Hindlimb muscle (tissue), 1 donor: ENCODE measurements at places on chromosomes 3 and 15.

- no peak for DNase-seq
These were observed 1.3 kb upstream of the GATA2 start for GRCh38 chr3:128494367-128494650.

- no peak for DNase-seq
These were observed 4.8 kb downstream of the GNB4 start for GRCh38 chr3:179446501-179446900.

DNA sequence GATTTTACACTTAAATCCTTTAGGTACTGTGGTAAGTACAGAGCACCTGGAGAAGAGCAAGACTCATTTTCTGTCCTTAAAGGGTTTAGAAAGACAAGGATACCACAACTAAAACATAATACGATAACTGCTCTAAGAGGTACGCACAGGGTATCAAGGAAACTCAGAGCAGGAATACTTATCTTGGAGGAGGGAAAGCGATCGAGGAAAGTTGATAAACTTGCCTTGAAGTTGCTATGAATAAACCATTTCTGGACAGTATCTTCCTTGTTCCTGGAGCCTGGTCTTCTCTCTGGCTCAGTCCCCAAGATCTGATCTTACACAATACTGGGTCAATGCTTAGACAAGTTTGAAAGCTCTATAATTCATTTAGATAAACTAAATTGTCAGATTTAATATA lies 17.6 kb upstream of the GATM start:
- DNase-seq: no peak

- no peak for DNase-seq
These were observed 134.4 kb downstream of the MYLK start for GRCh38 chr3:123749711-123750110.

DNA sequence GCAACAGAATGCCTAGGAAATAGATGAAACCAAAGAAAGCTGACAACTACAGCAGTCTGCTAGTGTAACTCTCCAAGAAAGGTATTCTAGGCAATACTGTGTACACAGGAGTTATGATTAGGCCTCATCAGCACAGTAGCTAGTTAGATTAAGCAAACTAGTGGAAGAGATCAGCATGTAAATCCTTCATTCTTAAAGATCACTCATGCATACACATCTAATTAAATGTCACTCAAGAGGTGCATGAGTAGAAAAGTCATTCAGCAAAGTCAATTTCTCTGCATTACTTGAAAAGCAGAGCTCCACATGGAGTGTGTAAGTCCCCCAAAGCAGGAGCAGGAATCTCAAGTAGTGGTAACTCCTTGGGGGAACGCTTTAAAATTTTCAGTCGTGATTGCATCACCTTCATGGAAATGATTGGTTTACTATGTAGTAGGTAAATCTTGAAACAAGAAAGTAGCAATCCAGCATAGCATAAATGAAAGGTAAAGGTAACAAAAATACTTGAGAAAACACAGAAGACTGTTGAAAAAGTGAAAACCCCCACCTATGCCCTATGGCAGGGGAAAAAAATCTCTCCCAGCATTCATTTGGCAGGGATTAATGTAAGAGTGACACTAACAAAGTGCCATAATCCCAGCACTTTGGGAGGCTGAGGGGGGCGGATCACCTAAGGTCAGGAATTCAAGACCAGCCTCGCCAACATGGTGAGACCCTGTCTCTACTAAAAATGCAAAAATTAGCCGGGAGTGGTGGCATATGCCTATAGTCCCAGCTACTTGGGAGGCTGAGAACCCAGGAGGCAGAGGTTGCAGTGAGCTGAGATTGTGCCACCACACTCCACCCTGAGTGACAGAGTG lies 29.4 kb upstream of the PPIB start:
- no peak for DNase-seq

- no peak for DNase-seq
These were observed 19.3 kb upstream of the NRROS start for GRCh38 chr3:196620161-196620604.

- no peak for DNase-seq
These were observed 300.7 kb upstream of the SATB1 start for GRCh38 chr3:18725668-18726407.

- DNase-seq: no peak
These were observed 6.4 kb upstream of the REC114 start for GRCh38 chr15:73436613-73437012.

- no peak for DNase-seq
These were observed 406.2 kb downstream of the MFSD1 start for GRCh38 chr3:159208050-159208449.

DNA sequence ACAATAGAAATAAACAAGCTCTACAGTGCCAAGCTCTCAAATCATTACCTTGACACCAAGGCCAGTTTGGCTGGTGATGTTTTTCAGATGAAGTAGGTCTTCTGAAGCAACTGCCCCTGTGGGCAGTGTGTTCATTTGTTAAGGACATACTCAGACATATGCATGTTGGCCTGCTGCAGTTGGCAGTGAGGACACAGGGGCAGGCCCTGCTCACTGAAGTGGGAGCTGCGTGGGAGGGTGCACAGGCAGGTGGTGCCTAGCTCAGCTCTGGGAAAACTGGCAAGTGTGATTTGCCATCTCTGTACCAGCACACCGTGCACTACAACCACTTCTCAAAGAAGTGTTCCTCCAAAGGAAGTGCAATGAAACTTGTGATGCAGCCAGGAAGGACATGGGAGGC lies 28.5 kb upstream of the SNRK start:
- no peak for DNase-seq

GRCh38 chr3:32374788-32375595 lies 16.7 kb upstream of the CMTM7 start:
- DNase-seq: peak; percentile 73

DNA sequence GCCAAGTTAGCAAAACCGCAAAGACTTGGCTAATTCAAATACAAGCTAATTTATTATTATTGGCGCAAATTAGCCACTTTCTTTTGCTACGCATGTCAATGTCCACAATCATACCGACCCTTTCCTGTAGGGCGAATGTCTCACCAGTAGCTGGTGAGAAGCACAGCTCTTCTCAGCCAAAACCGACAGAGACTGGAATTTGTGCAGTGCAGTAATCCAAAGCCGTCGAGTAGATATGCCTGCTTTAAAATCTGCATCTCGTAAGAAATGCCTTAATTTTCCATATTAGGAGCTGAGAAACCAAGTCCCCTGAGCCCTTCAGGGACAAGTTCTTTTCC lies 614 bp upstream of the MINDY2 start:
- DNase-seq: no peak
